ENCODE measurements at places on chromosomes 11 and 22.

DNA sequence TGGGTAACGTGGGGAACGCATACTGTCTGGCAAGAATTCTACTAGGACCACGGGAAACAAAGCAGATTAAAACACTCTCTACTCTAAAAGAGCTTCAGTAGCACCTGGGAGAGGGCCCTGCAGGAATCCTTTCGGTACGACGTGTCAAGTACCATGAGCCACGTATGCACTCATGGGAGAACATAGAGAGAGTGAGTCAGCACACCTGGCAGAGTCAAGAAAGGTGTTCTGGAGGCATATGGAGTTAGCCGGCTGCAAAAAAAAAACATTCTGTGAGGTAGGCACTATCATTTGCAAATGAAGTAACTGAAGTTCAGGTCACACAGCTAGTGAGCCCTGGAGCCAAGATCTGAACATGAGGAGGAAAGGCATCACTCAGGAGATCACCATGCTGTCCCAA, 71.1 kb upstream of the BID start:
- no peak for DNase-seq

GRCh38 chr22:36395055-36395849, 7.5 kb upstream of the MYH9 start:
- no peak for DNase-seq

GRCh38 chr11:110984147-110984546, 261.4 kb upstream of the POU2AF2 start:
- DNase-seq, result peak; percentile 27

DNA sequence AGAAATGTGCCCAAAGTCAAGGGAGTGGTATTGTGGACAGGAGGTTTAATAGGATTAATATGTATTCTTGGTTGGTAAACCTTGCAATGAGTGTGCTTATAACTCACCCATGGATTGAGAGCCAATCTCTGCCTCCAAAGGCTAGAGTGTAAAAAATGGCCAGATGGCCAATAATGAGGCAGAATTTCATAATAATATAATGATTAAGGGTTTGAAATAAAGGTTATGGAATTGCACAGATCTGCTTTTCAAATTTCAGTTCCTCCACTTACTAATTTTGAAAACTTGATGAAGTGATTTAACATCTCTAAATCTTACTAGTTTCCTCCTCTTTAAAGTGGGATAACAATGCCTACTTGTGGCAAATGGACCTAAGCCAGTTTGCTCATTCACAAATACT, 94.8 kb downstream of the BDNF start:
- no peak for DNase-seq

GRCh38 chr11:102320679-102321078, 3.4 kb downstream of the BIRC3 start:
- DNase-seq, result no peak

GRCh38 chr11:10257478-10257877, 36.5 kb downstream of the SBF2 start:
- no peak for DNase-seq

- DNase-seq, result no peak
Observed at GRCh38 chr11:129427816-129428406, 52.3 kb downstream of the BARX2 start.

DNA sequence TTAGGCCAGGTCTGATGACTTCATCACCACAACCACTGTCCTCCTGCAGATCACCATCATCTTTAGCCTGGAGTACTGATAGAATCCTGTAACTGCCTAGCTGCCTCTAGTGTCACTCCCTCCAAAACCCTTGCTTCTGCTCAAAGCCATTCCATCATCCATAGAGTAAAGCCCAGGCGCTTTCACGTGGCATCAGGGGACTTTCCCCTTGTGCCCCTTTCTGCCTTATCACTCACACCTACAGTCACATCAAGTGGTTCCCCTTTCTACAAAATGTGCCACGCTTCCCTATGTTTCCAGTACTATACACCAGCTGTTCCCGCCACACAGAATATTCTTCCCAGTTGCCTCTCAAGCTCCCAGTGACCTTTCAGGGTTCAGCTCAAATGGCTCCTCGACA, 75.9 kb downstream of the MN1 start:
- DNase-seq, result no peak

DNA sequence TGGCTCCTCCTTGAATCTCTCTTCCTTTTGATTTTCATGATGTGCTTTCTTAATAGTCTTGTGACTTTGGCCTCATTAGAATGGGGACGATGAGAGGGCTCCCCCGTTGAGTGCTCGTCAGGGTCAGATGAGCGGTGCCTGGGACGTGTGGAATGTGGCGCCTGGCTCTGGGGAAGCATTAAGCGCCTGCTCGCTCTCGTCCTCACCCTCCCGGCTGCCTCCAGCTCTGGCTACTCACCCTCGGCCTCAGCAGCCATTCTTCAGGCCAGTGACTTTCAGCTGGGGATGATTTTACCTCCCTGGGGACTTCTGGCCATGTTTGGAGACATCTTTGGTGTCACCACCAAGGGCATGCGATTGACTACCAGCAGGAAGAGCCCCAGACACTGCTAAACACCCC, 69.7 kb downstream of the RPS6KA4 start:
- no peak for DNase-seq

- peak; percentile 82 for DNase-seq
Observed at GRCh38 chr11:69321877-69322361, 28.0 kb downstream of the MYEOV start.

DNA sequence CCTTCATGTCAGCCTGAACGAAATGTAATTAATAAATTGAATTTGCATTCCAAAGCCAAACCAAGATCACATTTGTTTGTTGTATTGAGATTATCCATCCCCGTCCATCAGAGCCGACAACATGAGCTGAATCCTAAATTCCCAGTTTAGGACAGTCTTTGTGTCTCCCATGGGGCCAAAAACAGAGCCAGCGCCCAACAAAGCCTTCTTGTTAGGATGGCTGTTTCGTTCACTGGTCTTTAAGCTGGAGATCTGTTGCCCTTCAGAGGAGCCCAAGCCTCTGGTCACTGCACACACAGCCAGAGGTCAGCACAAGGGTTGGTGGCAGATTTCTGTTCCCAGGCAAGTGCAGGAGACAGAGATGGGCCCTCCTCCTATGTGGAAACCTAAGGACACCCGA, 25.8 kb downstream of the DSCAML1 start:
- DNase-seq, result no peak

DNA sequence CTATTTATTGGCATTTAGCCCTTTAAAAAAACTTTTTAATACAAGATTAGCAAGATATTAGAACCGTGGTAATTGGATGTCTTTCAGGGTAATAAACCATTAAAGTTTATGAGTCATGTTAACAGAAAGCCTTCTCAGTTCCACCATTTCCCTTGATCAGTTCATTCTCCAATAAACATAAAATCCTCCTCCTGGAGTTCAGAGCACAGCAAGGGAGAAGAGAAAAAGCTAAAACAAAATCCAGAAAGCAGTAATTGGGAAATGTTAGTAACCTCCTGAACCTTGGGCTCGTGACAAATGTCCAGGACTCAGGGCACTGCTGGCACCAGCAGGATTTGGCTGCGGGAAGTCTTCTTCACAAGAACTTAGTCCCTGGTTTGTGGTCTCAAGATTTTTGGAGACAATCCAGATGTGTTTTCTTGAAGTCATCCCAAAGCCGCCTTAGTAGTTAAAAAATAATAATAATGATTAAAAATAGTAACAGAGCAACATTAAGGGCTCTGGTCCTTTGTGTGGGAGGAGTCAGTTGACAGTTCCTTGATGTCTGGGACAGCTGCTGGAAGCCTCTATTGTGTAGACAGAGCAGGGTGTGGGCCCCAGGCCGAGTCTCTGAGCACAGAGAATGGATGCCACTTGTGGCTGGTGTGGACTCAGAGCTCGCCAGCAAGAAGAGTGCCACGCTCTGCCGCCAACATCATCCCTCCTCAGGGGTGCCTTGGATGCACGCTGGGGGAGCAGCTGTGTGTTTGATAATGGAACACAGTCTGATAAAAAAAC, 43.4 kb upstream of the PITPNB start:
- DNase-seq, result no peak

DNA sequence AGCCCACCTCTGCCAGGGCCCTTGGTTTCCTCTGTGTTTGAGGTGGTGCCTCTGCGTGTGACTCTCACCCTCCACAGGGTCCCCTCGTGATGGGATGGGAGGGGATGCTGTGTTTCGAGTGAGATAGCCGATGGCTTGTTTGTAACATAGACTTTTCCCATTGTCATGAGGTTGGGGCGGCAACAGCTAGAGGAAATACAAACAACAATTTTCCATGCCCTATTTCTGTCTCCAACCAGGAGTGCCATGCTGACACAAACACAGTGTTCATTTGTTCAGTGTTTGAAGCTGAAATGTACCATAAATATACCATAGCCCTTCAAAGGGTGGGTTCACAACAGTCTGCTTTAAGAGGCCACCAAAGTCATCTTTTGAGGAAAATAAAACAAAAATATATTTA, 19.5 kb upstream of the NAV2 start:
- no peak for DNase-seq

GRCh38 chr11:94588366-94588942, 21.3 kb downstream of the PIWIL4 start:
- no peak for DNase-seq

GRCh38 chr22:25853501-25854284, 111.7 kb downstream of the MYO18B start:
- no peak for DNase-seq

DNA sequence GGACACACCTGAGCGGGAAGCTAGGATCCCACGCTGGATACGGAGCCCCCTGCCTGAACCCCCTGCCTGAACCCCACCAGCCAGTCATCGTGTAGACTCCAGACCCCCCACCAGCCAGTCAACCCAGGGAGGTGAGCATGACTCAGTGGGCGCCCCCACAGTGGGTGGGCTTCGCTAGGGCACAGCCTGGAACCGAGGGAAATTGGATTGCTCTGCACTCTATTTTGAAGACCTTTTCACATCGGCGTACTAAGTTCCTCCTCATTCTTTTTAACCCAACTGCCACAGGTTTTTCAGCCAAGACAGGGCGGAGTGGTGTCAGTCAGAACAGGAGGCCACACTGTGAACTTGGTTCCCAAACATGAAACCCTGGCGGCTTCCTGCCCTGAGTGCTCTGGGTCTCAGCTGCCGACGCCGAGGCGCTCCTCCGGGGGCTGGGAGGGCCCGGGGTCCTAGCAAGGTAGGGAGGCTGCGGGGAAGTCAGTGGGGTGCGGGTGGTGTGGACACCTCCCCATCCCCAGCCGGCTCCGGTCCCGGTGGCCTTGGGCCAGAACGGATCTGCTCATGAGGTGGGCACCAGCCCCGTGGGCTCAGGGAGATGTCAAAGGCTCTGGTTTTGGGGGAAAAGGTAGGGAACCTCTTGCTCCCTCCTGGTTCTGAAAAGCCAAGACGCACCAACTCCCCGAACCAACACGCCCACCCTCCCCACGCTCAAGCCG, 57.0 kb downstream of the BRD1 start:
- no peak for DNase-seq

DNA sequence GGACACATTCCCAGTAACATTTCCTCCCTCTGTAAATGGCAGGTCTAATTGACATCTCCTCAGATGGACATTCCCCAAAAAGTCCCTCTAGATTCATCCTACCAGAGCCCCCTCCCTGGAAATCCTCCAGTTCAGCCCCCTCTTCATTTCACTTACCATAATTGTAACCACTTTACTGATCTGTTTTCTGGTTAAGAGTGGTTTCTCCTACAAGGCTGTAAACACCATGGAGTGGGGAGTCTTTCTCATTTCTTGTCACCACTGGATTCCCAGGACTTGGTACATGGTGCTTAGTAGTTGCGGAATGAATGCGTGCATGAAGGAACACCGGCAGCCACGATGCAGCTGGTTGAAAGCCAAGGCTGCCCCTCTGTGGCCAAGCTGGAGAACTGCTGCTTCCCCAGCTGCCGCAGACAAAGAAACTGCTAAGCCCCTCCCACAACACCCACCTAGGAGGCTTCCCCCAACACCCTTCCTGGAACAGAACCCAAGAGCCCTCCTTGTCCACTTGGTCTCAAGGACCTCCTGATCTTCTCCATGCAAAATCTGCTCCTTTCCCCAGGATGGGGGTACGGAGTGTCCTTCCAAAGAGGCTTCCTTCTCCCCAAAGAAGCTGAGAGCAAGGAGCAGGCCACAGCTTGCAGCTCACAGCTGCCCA, 18.6 kb upstream of the SCARF2 start:
- peak; percentile 92 for DNase-seq

- no peak for DNase-seq
Observed at GRCh38 chr11:71387784-71388636, 60.2 kb downstream of the DHCR7 start.

GRCh38 chr22:42066937-42067336, 3.7 kb downstream of the NAGA start:
- DNase-seq, result no peak

DNA sequence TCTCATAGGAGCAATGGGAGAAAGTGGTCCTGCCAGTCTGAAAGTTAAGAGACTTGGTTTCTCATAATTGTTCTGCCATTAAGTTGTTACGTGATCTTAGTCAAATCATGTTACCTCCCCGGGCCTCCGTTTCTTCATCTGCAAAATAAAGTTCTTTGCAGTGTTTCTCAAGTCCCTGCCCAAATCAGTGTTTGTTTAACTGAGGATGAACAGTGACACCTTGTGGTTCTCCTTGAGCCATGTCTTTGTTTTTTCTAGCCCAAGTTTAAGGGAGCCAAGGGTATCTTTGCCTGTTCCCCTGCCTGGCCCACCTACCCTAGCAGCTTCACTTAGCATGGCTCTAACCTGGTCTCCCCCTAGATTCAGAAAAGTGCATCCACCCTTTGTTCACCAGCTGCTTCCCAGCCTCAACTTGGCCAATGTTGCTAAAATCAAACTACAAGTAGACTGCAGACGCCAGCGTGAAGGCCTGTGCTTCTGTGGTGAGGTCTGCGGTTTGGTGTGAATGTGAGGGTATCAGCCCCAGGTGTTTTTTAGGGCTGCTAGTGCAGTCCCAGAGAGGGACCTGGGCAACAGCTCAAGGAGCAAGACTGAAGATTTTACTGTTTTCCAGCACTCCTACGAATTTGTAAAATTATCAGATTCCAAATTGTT, 35.5 kb downstream of the FZD4 start:
- peak; percentile 64 for DNase-seq

DNA sequence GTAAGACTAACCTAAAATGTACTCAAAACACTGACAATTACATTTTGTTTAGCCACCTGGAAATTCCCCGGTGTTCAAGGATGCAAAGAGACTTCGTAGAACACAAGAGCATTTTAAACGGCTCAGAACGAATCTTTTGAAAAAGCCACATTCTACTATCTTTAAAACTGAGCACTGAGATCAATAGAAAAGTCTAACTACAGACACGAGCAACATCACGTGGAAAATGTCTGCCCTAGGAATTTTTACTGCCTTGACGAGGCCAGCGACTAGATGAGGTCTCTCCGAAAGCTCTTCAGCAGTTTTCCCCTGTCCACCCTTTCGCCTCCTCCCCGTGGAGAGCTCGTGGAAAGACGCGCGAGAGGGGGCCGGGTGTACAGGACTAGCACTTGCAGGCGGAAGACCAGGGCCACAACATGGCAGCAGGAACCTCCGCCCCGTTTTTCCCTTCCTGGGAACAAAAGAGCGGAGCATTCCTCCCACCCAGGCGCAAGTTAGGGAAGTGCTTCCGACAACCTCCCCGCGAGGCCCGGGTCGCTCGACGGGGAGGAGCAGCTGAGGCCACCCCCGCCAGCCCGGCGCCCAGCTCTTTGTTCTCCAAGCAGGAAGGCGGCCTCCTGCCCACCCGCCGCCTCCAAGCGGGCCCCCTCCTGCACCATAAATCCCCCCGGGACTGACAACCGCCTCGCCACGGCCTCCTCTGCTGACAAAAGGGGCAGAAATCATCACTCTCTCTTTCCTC, 1.1 kb downstream of the EIF4G2 start:
- peak; percentile 50 for DNase-seq

GRCh38 chr11:46616551-46617133, 385 bp downstream of the HARBI1 start:
- DNase-seq, result no peak
